HFFc6 (cell line): ENCODE measurements at places on chromosomes 13 and 19.

DNA sequence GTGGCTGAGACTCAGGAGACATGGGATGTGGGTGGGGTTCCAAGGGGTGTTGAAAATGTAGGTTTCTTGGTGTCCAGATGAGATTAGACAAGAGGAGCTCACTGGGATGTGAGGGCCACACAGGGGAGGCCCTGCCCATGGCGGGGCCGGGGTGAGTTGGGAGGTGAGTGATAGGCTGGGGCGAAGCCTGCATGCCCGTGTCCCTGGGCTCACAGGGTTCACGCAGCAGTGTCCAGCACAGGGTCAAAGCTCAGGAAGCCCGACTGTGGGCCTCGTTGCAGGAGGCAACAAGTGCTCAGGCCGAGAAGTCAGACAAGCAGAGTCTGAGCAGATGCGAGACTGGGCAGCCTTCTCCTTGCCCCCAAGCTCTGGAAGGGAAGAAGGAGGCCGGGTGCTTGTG, 27.2 kb downstream of the CCDC8 start:
- DNase-seq, result no peak

GRCh38 chr13:97248243-97248642, 26.1 kb downstream of the MBNL2 start:
- no peak for DNase-seq

DNA sequence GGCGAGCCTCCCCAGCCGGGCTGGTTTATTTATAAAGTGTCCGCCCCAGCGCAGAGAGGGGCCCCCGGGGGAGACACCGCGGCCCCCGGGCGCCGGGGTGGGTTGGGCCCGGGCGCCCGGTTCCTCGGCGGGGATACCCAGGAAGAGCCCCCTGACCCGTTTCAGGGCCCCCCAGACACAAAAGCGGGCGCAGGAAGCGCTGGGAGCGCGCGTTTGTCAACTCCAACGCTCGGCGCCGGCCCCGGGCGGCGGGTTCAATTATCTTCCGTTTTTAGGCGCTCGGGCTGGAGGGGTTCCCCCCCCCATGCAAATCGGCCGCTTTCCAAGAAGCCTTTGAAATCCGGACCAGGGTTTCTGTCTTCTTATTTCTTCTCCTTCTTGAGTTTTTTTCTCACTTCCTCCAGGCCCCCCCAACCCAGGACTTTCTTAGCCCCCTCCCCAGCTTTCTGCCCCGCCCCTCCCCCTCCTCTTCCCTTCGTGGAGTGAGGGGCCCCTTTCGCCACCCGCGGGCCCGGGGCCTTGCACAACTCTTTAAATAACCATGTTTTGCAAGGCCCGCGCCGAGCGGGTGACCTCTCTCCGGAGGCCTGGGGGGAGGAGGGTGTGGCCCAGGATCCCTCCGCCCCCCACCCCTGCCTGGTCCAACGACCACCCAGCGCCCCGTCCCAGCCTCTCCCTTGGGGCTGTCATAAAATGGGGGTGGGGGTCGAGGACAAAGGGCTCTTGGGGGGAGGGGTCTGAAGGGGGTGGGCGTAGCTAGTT, 935 bp downstream of the ARID3A start:
- DNase-seq, result no peak

DNA sequence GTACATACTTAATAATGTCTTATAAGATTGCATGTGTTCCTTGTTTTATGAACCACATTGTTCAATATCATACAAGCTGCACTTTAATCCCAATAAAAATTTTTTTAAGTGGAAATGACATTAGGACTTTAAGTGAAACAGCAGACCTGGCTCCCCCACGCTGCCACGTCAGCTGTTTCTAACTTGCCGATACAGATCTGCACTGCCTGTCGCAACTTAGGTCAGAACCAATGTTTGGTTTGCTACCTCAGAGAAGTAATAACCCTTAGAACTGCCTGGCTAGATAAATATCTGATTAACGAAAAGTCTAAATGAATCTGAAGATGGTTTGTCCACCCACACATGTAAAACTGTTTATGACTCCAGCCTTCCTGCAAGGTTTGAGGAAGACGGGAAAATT, 327.5 kb upstream of the DACH1 start:
- no peak for DNase-seq

DNA sequence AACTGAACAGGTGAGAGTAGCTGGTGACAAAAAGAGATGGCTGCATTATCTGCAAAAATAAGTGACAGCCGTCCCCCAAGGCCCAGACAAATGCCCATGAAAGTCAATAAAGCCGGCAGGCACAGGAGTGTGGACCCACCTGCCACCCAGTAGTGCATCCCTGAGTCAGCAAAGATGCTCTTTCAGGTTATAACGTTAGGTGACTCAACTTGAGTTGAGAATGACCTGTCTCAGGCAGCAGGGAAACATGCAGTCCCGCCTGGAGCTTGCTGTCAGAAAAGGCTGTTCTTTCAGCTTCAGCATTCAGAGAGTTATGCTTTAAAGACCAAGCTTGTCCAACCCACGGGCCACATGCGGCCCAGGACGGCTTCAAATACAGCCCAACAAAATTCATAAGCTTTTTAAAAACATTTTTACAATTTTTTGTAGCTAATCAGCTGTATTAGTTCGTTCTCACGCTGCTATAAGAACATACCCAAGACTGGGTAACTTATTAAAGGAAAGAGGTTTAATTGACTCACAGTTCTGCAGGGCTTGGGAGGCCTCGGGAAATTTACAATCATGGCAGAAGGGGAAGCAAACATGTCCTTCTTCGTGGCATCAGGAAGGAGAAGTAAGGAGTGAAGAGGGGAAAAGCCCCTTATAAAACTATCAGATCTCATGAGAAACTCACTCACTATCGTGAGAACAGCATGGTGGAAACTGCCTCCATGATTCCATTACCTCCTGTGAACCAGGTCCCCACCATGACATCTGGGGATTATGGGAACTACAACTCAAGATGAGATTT, 110.4 kb downstream of the RAB20 start:
- no peak for DNase-seq

DNA sequence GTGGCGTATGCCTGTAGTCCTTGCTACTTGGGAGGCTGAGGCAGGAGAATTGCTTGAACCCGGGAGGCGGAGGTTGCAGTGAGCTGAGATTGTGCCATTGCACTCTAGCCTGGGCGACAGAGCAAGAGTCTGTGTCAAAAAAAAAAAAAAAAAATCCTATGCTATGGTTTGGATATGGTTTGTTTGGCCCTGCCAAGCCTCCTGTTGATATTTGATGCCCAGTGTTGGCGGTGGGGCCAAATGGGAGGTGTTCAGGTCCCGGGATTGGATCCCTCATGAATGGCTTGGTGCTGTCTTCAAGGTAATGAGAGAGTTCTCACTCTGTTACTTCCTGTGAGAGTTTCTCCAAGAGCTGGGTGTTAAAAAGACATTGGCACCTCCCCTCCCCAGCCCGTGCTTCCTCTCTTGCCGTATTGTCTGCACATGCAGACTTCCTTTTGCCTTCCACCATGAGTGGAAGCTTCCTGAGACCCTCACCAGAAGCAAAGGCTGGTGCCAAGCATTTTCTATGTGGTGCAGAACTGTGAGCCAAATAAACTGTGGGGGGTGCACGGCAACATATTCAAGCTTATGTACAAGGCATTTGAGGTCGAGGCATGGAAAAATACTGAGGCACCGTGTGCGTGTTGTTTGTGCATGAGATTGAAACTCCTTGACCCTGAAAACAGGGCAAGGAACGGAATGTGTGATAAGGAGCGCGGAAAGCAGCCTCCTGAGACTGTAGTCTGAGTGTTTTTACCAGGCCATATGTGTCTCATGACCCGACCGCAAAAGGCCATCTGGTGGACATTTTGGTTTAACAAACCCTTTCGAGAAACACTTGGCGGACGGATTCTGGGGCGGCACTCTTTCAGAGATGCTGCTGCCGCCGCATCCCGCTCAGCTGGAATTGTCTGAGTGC, 7.3 kb downstream of the SIGLEC9 start:
- no peak for DNase-seq

DNA sequence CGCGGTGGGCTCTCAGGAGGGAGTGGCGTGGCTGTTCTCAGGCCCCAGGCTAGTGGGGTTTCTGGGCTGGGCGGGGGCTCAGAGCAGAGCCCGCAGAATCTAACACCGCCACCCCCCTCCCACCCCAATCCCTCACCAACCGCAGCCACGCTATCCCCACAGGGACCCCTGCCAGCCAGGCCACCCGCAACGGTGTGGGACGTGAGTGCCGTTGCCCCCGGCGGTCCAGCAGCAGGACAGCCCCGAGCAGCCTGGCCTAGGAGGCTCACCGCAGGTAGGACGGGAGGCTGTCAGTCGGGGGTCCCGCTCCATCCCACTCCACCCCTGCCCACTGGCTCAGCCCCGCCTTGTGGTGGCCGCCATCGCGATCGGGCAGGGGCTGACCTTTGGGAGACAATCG, at the start of gene NTN5:
NTN5 (minus strand) TSS at position 24 of the 400 bp plus-strand sequence. CDS start 2,031 bp downstream, outside the sequence.
- DNase-seq, result no peak

GRCh38 chr13:83620530-83621220, 261.6 kb downstream of the SLITRK1 start:
- peak; percentile 23 for DNase-seq

DNA sequence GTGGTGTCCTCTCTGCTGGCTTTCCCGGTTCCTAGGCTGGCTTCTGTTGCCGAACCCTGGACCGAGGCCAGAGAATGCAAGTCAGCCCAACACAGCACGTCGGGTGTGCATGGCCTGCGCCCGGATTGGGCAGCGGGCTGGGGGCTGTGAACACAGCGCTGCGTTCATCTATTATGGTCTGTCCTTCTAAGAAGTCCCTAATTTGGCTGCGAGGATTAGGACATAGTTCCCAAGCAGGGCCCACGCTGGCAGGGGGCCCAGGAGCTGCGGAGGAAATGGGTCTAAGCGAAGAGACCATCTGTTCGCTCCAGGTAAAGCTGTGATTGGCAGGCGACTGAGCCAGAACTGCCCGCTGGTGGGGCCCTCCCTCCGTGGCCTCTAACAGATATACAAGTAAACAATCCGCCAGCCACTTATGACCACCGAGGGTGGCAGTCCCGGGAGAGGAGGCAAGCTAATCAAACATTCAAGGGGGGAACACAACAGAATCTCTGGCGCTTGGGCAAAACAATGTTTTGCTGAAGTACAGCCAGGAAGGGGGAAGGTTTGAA, 6.0 kb downstream of the SYCE2 start:
- DNase-seq, result no peak

DNA sequence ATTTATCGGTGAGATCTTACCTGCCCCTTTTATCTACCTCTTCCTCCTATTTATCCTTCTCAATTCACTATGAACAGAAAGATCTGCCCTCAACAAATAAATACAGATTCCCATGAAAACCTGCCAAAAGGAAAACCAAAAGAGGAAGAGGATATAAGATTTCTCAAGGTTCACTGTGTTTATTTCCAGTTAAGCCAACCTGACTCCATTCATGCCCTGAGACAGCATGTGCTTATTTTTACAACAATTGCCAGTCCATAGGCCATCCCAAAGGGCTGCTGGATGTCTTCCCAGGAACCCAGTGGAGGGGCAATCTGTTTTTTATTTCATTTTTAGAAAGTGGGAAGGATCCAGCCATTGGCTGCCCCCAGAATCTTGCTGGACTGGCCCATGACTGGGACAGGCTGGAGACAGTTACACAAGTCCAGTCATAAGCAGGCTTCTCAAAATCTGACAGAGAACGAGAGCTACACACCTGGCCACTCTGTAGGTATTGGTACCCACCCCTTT, 209.1 kb downstream of the IRS2 start:
- no peak for DNase-seq

- DNase-seq, result peak; percentile 38
Measured at GRCh38 chr19:36060430-36060829, 5.7 kb downstream of the WDR62 start.

GRCh38 chr13:29318741-29319140, 276.7 kb downstream of the SLC7A1 start:
- no peak for DNase-seq

DNA sequence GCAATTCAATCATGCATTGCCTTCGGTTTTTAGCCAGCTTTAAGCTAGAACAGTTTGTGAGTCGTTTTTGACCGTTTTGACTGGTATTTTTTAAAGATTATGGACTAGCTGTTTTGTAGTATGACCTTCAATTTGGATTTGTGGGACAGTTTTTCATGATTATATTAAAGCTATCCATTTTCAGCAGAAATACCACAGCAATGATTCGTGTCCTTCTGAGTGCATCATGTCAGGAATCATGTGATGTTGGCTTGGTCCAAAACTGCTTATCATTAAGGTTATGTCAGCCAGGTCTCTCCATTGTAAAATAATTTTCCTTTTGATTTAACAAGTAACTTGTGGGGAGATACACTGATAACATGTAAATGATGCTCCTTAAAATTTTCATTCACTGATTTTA, 229.0 kb downstream of the POSTN start:
- DNase-seq, result peak; percentile 25

DNA sequence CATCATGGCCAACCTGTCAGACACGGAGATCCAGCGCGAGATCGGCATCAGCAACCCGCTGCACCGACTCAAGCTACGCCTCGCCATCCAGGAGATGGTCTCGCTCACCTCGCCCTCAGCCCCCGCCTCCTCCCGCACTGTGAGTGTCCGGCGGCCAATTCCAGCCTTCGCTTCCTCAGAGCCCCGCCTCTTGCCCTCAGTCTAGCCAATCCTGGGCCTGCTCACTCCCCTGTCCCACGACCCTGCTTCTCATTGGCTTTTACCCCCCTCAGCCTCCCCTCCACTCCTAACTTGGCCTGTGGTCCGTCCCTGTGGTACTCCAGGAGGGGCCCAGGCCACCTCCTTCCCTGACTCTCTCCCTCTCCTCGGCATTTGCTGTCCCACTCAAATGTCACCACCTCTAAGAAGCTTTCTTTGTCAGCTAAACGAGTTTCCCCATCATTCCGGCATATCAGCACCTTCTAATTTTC, 12.3 kb downstream of the HRC start:
- DNase-seq, result peak; percentile 85

DNA sequence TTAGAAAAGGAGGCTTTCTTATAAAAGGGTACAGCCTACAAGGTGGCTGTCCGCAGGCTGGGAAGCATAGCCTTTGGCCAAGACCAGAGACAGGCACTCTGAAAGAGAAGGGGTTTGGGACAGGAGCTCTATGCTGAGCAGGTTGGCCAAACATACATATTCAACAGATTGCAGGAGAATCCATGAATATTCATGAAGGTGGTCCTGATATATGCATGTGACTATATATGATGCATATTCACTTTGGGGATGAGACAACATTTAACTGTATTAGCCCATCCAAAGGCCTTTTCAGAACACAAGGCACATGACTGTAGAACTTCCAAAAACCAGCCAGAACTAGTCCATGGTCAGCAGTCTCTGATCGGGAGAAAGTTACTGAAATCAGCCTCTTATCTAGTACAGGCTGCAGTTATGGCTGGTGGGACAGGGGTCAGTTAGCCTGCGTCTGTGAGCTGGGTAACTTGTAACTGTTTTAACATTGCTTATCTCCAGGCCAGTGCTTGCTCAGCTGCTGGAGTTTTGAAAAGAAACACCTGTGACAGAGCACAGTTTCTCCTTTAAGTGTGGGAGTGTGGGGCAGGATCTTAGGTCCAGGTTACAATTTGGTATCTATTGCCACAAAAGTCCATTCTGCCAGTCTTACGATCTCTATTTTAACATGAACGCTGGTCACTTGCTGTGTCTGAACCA, 924.2 kb downstream of the UQCRFS1 start:
- DNase-seq, result no peak

- DNase-seq, result no peak
Measured at GRCh38 chr13:70051531-70051930, 56.1 kb upstream of the ATXN8OS start.

- DNase-seq, result no peak
Measured at GRCh38 chr19:53537121-53537520, 824 bp upstream of the ZNF331 start.

GRCh38 chr19:1914826-1915341, 9.7 kb downstream of the ADAT3 start:
- DNase-seq, result no peak
